ENCODE measurements at places on chromosomes 7 and 10.

GRCh38 chr10:3068968-3069737 lies 1.8 kb downstream of the PFKP start:
- DNase-seq: no peak

- DNase-seq: no peak
Measured at GRCh38 chr10:81215498-81215897, 659.5 kb upstream of the NRG3 start.

GRCh38 chr7:155917836-155918430 lies 105.7 kb upstream of the SHH start:
- no peak for DNase-seq

- peak; percentile 60 for DNase-seq
Measured at GRCh38 chr10:32139223-32140073, 83.2 kb upstream of the KIF5B start.

DNA sequence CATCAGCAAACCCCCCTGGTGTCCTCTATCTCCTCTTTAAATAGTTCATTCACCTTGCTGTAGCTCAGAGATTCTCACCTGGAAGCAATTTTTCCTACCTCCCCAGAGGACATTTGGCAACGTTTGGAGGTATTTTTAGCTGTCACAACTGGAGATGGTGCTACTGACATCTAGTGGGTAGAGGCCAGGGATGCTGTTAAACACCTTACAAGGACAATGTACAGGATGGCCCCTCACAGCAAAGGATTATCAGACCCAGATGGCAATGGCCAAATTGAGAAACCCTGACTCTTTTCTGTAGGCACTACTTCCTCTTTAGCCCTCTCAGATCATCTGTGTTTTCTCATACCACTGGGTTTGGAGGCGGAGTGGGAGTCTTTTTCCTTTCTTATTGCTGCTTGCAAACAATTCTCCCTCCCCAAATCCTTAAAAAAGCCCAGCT lies 13.2 kb upstream of the TRA2A start:
- no peak for DNase-seq

- no peak for DNase-seq
Measured at GRCh38 chr10:133473270-133473669, 19.5 kb downstream of the SCART1 start.

DNA sequence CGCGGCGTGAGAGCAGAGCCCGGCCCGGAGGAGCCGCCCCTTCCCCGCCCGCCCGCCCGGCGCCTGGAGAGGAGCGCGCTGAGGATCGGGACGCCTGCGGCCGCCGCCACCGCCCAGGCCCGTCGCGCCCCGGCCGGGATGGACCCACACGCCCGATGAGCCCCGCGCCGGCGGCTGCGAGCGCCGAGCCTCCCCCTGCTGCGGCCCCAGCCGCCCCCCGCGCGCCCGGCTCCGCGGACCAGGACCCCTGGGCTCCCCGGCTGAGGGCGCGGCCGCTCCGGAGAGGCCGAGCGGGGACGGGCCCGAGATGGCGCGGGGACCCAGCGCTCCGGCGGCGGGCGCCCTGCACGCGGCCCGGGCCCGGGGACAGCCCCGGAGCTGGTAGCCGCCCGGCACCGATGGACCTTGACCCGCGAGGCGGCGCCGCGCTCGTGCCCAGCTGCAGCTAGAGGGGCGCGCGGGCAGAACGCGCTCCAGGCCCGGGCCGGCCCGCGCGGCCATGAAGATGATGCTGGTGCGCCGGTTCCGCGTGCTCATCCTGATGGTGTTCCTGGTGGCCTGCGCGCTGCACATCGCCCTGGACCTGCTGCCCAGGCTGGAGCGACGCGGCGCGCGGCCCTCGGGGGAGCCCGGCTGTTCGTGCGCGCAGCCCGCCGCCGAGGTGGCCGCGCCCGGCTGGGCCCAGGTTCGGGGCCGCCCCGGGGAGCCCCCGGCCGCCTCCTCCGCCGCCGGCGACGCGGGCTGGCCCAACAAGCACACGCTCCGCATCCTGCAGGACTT lies 520 bp downstream of the FAM20C start:
- DNase-seq: no peak

- DNase-seq: no peak
Measured at GRCh38 chr7:157609516-157609915, 272.7 kb downstream of the DNAJB6 start.

- DNase-seq: no peak
Measured at GRCh38 chr7:140672382-140673062, at the start of gene ADCK2. Gene ADCK2 (plus strand): TSS chr7:140672945. CDS start chr7:140673331, 386 bp downstream.

- no peak for DNase-seq
Measured at GRCh38 chr10:101839416-101840063, 4.1 kb downstream of the KCNIP2 start.

DNA sequence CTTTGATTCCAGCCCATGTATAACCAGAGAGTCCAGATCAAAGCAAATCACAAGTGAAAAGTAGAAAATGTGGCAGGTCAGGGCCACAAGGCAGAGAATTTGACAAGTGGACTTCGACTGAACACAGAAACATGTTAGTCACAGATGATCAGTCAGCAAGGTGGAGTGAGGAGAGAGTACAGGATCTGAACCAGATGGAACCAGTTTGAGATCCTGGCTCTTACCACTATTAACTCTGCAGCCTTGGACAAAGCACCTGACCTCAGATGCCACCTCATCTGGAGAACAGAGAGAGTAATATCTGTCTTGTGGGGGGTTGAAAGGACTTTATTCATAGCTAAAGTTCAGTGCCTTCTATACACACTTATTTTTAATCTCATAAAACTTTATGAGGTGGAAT lies 4.4 kb downstream of the MRLN start:
- no peak for DNase-seq

DNA sequence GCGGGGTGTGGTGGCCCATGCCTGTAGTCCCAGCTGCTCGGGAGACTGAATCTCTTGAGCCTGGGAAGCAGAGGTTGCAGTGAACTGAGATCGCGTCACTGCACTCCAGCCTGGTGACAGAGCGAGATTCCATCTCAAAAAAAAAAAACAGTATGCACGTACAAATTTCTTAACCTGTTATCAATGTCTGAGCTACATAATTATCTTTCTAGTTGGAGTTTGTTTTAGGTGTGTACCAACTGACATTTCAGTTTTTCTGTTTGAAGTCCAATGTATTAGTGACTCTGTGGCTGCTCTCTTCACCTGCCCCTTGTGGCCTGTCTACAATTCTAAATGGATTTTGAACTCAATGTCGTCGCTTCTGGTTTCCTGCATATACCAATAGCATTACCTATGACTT lies 40.3 kb downstream of the CD36 start:
- DNase-seq: no peak

DNA sequence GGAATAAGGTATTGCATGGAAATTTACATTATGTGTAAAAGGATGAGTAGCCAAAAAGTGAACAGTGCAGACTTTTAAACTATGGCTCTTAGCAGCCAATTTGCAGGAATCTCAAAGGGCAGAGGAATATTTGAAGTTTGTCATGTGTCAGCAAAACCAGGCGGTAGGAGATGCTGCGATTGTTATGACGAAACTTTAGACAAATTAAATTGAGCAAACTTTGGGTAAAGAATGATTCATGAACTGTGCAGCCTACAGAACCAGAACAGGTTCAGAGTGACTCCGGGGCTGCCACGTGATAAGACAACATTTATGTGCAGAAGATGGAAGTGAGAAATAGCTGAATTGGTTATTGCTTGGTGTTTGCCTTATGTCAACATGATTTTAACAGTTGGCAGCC lies 39.2 kb upstream of the CCDC6 start:
- no peak for DNase-seq

- no peak for DNase-seq
Measured at GRCh38 chr7:80675090-80675489, 36.6 kb downstream of the CD36 start.

- no peak for DNase-seq
Measured at GRCh38 chr7:6725003-6725402, 18.3 kb upstream of the ZNF12 start.

DNA sequence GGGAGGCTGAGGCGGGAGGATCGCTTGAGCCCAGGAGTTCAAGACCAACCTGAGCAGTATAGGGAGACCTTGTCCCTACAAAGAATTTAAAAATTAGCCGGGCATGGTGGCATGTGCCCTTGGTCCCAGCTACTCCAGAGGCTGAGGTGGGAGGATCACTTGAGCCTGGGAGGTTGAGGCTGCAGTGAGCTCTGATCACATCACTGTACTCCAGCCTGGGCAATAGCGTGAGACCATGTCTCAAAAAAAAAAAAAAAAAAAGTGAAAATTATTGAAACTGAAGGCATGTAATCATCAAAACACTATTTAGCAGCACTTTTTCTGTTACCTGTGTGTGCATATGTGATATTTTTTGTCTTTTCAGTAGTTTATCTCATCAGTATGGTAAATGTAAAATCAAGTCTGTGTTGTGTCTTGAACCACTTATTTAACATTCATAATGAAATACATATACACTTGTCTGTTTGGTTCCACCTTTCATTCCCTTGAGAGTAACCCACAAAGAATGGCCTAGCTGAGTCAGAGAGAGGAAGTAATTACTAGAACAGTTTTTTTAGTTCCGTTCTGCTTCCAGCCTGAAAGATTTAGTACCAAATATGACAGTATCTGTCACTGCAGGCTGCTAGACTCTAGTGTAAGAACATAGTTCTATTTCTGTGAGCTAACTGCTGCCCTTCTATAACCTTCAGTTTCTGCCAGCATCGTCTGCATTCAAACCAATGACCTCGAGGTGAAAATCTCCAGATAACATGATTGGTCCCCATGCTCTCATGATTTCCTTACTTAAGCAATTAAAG lies 68.6 kb downstream of the MMRN2 start:
- DNase-seq: no peak

DNA sequence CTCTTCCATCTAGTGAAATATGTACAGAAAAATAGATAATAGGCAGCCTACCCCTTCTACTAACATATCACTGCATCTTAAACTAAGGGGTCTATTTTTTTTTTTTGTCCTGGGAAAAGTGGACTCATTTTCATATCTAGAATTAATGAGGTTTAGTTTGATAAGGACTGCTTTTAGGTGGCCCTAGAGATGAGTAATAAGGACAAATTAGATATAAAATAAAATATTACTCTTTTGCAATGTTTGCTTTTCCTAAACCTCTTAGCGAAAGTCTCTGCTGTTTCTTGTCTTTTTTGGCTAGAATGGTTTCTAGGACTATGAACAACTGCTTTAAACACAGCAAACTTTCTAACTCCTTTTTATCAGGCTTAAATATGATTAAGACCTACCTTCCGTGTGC lies 83.7 kb downstream of the CACNB2 start:
- no peak for DNase-seq

DNA sequence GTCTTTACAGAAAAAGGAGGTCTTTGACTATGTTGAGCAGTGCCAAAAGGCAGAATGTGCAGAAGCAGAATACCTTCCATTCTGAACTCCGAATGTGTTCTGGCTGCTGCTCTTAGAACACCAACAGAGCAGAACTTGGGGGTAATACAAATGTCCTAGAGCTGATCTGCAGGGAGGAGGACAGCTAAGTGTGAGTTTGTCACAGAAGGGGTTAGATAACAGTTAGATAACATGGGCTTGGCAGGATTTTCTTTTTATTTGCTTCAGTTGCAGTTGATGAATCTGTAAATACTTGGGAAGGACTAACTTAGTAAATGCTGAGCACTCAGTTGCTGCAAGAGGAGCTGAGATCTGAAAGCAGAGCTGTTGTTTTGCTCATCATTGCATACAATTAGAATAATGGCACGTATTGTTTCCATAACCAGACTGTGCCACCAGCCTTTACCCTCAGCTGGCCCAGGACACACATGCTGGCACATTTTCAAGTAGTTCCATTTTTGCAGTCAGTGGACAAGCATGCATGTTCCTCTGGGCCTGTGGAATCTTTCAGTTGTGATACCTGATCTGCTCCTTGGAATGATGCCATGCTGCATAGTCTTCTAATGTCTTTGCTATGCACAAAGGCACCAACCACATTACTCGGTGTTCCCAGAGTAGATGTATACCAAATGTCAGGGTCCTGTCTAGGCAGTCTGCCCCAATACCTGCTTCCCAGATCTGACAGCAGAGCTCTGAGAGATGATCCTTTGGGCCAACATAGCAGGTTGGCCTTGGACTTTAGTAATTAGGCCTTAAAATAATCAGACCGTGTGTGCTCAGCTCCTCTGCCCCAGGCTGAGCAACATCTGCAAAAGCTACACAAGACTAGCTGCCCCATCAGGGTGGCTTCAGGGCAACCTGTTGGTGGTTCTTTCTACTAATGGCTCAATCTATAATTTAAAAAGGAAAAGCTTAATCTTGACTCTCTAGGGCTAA lies 55.7 kb downstream of the GSDME start:
- no peak for DNase-seq

GRCh38 chr10:59793919-59794318 lies 40.7 kb upstream of the MRLN start:
- DNase-seq: no peak

- no peak for DNase-seq
Measured at GRCh38 chr10:49070701-49071100, 44.6 kb downstream of the VSTM4 start.

GRCh38 chr10:132149917-132150316 lies 36.8 kb upstream of the DPYSL4 start:
- DNase-seq: no peak

GRCh38 chr7:17771901-17772408 lies 168.3 kb downstream of the SNX13 start:
- DNase-seq: no peak

GRCh38 chr10:44195112-44196007 lies 189.5 kb downstream of the CXCL12 start:
- DNase-seq: peak; percentile 30

DNA sequence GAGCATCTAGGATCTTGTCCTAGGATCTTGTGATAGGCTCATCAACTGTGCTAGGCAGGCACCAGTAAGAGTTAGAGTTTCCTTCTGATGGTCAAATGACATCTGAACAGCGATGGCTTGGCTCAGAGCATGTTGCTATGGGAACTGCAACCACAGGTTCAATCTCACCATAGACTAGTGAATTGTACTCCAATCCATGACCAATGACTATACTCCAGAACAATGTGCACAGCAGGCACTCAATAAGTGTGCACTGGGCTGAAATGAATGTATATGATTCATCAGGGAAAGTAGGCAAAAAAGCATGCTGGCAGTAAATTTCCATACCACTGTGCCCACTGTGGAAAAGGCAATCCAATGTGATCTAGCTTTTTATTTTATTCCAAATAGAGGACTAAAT lies 163.6 kb upstream of the HPS1 start:
- no peak for DNase-seq

DNA sequence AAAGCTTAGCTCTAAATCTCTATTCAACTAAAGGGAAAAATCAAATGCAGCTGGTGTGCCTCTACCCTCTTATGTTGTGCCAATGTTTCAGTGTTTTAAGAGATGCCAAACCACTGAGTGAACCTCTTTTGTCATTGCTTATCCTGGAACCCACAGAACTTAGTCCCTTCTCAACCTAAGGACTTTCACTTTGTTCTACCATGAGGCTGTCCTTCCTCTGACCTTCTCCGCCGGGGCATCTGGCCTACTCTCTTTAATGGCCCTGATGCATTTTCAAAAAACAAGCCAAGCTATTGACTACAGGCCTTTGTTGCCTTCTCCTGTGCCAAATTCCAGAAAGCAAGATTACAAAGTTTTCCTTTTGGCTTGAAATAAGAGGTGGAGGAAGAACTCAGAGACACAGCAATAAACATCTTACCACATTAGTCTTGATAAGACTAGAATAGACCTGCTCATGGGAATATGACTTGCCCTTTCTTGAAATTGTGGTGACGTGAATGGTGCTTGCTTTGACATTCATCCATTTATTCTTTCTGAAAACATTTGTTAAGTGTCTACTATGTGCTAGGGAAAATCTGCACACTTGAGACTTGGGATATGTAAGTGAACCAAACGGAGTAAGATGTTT lies 253.2 kb upstream of the SMIM30 start:
- DNase-seq: no peak

- no peak for DNase-seq
Measured at GRCh38 chr10:64039198-64039597, 518.0 kb downstream of the REEP3 start.

GRCh38 chr10:3217301-3217700 lies 44.7 kb upstream of the PITRM1 start:
- DNase-seq: no peak

GRCh38 chr7:99831595-99831994 lies 3.8 kb downstream of the CYP3A43 start:
- no peak for DNase-seq

Measured in GOT3 (cell line).